ENCODE measurements at places on chromosomes 1 and 21.
A peak's percentile ranks its signal among the peaks of the same experiment; 100 is the strongest.

GRCh38 chr1:203057911-203058675 lies 27.7 kb downstream of the MYOG start:
- DNase-seq: no peak

DNA sequence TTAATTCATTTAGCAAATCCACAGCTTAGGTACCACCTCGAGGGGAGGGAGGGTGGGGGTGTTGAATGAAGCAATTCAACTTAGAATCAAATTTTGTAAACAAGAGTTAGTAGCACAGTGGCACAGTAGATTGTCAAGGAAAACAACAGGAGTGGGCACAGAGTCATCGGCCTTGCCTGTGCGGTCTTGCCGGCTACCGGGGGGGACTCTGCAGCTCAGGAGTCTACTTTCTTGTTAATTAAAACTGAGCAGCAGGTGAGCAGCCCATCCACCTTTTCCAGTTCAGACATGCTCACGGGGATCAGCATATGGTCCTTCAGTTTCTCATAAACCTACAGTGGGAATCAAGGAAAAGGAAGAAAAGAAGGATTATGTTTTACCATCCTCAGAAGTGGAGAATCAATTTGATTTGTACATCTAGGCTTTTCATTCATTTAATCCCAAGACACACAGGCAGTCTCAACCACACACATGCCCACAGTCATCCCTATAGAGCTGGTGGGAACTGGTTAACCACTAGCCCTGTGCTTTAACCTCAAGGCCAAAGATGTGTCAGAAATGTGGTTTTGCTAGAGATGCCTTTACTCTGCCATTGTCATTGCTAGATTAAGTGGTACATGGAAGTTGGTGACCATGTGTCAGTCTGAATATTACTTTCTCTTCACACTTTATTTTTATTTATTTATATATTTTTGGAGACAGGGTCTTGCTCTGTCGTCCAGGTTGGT lies 45.0 kb upstream of the BCL10 start:
- no peak for DNase-seq

DNA sequence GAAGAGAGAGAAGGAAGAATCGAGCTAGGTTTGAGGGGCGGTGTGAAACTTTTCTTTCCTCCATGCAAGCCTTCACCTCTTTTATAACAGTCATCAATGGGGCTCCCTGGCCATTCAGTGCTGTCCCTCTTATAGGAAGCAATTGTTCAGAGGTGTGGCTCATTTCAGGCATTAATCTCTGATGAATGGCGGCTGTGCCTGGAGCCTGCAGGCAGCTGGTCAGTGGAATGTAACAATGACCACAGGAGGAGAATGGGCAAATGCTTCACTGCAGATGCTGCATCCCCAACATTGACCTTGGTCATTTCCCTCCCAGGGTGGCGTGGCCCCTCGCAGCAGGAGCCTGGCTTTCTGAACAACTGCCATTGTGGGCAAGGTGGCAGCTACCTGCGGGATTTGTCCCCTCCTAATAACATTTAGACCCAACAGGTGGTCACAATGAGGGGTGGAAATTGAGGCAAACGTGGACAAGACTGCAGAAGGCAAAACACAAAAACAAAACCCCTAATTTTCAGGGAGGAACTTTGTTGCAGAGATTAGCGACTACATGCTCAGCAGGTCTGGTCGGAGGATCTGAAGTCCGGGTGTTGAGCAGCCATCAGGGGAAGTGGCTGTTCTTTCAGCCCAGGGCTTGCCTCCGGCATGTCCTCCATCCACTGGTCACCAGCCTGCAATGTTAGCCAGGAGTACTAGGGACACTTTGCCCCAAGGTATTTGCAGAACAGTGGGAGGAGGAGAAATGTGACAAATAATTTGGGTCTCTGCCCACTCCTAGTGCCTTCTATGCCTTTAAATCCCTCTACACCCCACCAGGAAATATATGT lies 97.3 kb upstream of the PAXBP1 start:
- no peak for DNase-seq

DNA sequence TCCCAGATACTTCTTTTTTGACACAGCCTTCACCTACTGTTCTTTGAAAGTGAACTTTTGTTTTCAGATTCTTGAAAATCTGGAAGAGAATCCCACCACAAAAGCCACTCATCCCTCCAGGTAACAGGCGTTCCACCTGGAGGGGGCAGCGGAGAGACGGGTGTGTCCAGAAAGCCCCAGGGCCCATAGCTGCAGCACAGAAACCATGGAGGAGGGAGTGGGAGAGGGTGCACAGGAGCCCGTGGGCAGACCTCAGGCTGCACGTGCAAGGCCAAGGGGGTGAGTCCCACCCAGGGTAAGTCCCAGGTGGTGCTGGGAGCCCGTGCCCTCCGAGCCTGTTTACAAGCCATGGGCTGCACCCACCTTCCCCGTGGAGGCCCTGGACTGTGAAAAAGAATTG lies 86.5 kb downstream of the PSMG1 start:
- DNase-seq: no peak

- peak; percentile 89 for DNase-seq
These were observed 71.3 kb upstream of the PKN2 start for GRCh38 chr1:88612773-88613172.

DNA sequence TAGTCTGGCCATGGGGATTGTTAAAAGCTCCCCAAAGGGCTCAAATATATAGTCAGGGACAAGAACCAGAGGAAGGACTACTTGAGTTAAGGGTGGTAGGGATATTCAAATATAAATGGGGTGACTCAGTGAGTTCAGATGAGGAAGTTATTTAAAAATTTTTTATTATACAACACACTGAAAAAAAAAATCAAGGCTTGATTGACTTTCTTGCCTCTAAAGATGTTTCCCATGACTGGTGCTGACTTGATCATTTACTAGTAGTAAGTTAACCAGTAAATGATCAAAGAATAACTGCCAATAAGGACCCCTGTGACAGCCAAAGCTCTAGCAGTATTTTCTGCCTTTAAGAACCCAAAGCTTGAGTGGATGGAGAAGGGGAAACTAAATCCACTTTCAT lies 357.6 kb upstream of the NR5A2 start:
- no peak for DNase-seq

DNA sequence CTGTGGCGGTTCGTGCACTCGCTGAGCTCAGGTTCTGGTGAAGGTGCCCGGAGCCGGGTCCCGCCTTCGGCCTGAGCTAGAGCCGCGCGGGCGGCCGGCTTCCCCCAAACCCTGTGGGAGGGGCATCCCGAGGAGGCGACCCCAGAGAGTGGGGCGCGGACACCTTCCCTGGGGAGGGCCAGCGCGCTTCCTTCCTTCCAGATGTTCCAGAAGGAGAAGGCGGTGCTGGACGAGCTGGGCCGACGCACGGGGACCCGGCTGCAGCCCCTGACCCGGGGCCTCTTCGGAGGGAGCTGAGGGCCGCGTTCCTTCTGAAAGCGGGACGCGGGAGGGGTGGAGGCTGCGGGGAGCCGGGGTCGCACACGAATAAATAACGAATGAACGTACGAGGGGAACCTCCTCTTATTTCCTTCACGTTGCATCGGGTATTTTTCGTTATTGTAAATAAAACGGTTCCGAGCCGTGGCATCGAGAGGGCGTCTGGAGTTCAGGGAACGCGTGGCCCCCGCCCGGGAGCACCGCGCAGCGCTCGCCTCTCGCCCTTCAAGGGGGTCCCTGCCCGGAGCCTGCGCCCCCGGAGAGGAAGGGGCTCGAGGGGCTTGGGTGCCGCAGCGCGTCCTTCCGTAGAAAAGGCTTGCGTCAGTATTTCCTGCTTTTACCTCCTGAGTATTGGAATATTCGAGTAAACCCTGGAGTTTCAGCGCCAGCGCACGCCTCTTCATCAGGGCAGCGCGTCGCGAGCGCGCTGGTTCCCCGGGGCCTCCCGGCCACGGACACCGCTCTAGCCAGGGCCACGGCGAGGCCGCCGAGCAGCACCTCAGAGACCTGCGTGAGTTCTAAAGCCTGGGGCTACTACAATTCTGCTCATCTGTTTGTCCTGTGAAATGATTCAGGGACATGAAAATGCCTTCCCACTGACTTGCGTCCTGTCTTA lies 11.5 kb downstream of the YBEY start:
- DNase-seq: no peak

DNA sequence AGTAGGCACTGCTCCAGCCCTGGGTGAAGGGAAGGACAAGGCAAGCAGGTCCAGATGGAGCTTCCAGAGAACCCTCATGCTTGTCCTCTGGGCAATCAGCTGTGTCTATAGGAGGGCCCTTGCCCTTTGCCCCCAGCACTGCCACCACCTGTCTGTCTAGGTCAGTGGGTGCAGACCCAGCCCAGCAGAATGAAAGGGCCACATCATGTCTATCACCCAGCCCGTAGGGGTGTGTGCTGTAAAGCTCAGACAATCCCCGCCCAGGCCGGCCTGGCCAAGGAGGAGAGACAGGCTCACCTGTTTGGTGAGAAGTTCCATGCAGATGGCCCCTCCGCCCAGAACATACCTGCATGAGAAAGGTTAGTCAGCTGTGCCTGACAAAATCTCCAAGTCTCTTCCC lies 7.0 kb downstream of the UBE2Q1 start:
- DNase-seq: no peak

DNA sequence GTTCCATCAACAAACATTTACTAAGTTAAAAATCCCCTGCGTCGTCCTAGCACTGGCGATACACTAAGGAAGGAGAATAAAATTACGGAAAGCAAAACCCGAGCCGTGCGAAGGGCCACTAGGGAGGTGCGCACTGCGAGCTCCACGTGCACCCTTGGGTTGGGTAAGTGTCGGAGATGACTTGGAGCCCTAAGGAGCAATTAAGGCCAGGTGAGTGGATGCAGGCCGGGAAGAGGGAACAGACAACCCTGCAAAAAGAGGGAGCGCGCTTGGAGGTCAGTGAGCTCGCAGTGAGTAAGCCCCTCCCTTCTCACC lies 704 bp downstream of the WDR4 start:
- DNase-seq: no peak

DNA sequence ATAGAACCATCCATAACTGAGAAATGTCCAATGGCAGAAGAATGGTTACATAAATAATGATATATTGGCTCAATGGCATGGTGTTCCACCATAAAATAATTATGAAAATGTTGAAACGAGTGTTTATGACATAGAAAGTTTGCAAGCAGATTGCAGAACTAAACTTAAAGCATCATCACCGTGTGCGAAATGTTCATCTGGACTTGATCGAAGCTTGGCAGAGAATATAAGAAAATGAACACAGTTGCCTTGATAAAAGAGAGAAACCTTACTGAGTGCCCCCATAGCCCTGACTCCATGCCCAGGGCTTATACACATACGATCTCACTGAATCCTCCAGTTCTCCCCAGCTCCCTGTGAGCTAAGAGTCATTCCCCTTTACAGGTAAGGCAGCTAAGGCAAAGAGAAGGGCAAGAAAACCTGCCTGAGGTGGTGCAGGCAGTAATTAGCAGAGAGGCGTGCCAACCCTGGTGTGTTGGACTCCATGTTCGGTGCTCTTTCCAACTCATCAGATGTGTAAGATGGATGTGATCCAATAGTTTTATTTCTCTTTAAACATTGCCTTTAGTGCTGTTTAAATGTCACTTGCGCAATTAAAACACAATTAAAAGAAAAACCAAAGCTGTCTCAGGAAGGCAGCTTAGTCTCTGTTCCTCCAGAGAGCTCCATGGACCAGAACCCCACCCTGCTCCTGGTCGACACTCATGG lies 21.8 kb upstream of the SPOCD1 start:
- no peak for DNase-seq

DNA sequence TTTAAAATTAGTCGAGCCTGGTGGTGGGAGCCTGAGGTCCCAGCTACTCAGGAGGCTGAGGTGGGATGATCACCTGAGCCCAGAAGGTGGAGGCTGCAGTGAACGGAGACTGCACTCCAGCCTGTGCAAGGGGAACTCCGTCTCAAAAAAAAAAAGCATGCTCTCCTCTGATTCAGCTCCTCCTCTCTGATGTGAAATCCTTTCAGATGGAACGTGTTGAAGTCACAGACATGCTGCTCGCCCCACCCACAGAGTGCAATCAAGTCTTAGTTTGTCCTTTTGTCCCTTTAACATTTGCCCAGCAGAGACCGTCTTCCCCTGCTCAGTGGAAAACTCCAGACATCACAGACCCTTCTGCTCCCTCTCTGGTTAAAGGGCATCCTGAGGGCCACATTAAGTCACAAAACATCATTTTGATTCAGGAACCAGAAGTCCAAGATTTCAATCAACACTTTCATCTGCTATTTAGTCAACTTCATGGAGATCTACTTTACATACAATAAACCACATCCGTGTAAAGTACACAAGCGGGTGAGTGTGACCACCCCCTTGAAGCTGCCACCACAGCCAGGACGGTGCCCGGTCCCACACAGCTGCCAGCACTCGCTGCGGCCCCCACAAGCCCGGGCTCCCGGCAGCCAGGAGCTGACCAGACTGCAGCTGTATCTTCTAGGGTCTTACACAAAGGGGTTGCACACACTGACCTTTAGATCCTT lies 18.9 kb upstream of the RNF223 start:
- DNase-seq: no peak

- DNase-seq: no peak
These were observed 4.0 kb downstream of the PGLYRP4 start for GRCh38 chr1:153344718-153345025.

DNA sequence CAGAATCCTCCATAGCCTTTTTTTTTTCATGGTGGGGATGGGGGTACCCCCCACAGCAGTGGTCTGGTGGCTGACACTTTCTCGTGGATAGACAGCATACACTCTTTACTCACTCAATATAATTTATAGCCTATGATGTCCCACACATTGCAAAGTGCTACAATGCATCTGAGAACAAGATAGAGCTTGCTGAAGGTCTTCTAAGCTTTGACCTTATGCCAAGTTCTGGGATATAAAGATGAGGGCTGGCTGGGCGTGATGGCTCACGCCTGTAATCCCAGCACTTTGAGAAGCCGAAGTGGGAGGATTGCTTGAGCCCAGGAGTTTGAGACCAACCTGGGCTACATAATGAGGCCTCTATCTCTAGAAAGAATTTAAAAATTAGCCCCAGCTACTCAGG lies 78.0 kb downstream of the MPZL1 start:
- DNase-seq: no peak

- DNase-seq: no peak
These were observed 51.1 kb downstream of the LRRC8D start for GRCh38 chr1:89871768-89872473.

DNA sequence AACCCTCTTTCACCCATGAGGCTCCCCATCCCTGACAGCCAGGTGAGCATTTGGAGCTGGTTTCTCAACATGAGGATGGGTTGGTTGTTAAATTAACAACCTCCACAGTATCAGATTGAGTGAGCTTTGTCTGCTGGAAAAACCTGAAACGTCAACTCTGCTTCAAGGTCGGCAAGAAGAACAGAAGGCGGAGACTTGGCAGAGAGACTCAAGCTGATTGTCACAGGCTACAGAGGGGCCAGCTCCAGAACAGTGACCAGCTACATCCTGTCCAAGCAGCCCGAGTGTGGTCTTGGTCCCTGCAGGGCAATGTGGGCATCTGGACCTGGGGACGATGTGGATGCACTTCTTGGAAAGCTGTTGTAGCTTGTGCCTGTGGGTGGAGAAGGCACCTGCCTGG lies 36.6 kb upstream of the TMEM51 start:
- no peak for DNase-seq
